ENCODE measurements at places on chromosomes 11 and 22.

DNA sequence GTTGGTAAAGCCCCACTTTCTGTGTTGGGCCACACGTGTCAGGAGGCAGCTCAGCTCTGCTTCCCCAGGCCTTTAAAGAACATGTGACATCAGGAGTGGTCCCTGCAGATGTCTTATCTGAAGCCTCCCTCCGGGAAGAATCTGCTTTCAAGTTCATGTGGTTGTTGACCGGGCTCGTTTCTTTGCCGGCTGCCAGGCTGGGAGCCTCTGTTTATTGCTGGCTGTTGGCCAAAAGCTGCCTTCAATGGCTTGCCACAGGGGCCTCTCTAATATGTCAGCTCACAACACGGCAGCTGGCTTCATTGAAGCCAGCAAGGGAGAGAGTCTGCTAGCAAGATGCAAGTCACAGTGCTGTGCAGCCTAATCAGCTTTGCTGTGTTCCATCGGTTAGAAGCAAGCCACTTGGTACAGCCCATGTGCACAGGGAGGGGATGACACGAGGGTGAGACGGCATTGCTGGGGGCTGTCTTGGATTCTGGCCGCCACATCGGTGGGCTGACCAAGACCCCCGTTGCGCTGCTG, 14.6 kb downstream of the MRGPRF start:
- no peak for DNase-seq

DNA sequence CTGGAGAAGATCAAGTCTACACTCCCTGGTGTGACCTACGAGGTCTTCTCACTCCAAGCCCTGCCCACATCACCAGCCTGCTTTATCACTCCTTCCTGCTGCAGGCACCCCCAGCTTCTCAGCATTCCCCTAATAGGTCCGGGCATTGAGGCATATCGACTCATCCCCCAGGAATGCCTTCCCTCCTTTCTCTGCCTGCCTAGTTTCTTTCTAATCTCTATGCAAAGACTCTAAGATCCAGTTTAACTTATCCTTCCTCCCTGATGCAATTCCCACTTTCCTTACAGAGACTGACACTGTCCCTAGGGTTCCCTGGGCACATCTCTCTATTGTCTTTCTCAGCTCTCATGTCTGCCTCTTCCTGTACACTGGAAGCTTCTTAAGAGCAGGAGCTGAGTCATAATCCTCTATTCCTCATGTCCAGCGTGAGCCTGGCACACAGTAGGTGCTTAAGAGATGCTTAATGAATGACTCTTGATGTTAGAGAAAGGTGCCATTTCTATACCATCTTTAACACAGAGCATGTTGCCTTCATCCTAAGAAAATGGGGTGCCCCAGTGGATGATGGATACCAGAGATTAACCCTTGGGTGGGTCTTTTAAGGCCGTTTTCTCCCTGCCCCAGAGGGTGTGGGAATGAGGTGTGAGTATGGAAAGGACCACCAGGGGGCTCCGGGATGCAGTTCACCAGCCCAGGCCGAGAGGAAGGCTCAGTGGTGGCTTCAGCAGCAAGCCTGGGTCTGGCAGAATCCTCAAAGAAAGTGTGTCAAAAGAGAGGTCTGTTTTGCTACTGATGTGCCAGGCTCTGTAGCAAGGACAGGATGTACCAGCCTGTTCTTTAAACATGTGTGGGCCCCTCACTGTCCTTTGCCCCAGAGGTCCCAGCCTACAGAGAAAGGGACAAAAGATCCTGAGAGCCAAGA, 34.7 kb downstream of the PARVA start:
- peak; percentile 4 for DNase-seq

GRCh38 chr22:48821346-48821690, 1006.4 kb downstream of the BRD1 start:
- DNase-seq = no peak

GRCh38 chr22:27748751-27749191, 52.8 kb downstream of the MN1 start:
- DNase-seq = no peak
